ENCODE measurements at places on chromosomes 3 and 15.

GRCh38 chr3:193831495-193832455, 238.8 kb downstream of the OPA1 start:
- no peak for DNase-seq

GRCh38 chr3:53236112-53236841, 19.5 kb downstream of the TKT start:
- DNase-seq: no peak

DNA sequence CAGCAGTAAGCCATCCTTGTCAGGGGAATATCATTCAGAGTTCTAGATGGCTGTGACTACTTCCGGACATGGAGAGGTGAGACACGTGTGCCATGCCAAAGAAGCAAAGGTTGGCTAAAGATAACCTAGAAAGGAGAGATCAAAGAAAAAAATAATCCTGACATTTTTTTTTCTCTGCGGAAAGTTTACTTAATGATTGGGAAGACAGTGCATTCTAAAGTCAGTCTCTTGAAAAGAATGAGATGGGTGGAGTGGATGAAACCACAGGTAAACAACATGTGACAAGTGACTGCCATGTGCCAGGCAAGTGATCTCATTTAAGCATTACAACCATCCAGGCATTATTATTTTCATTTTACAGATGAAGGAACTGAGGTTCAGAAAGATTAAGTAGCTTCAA, 436.6 kb downstream of the SOX2 start:
- DNase-seq: no peak

DNA sequence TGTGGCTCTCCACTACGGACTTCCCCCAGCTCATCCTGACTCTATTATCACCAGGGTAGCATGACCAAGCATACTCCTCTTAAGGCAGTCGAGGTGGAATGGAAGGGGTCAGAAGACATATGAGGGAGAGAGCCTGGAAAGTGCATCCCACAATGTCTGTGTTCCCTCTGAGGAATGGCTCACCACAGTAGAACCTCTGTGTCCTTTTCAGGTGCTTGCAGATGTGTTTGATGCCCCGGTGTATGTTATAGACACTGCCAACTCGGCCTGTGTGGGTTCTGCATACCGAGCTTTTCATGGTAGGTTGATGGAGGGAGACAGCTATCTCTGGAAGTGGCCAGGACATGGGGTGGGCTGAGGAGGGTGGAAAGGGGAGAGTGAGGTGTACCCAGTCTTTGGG, 50.3 kb downstream of the XYLB start:
- no peak for DNase-seq

- DNase-seq: no peak
These were observed 327.4 kb downstream of the EPHA3 start for GRCh38 chr3:89434621-89435380.

GRCh38 chr15:101642361-101642760, 9.8 kb downstream of the TM2D3 start:
- no peak for DNase-seq

- DNase-seq: no peak
These were observed 78.2 kb upstream of the RASGRP1 start for GRCh38 chr15:38642689-38643270.

GRCh38 chr3:134373271-134374104, 759 bp downstream of the AMOTL2 start:
- no peak for DNase-seq

DNA sequence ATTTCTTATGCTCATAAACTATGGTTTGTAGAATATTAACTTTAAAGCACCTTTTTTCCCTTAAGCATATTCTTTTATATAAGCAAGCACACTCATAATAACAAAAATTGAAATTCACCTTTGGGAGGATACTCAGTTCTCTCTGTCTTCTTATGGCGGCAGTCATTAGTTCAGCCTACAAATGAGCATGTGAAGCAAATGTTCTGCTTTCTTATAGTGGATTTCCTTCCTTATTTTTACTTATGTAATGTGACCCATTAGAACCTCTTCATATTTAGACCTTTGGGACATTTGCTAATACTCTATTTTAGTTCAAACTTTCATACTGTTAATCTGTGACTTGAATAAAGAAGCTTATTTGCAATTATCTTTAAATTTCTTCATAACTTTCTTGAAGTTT, at the start of gene P2RY13:
TSS of gene P2RY13 (minus strand) at position 187 of the 400 bp plus-strand sequence. CDS start at position 166, 21 bp downstream.
- DNase-seq: no peak

GRCh38 chr3:95476534-95476933, 1337.9 kb upstream of the EPHA6 start:
- DNase-seq: no peak

- no peak for DNase-seq
These were observed 318.8 kb upstream of the GBE1 start for GRCh38 chr3:82080261-82080660.

DNA sequence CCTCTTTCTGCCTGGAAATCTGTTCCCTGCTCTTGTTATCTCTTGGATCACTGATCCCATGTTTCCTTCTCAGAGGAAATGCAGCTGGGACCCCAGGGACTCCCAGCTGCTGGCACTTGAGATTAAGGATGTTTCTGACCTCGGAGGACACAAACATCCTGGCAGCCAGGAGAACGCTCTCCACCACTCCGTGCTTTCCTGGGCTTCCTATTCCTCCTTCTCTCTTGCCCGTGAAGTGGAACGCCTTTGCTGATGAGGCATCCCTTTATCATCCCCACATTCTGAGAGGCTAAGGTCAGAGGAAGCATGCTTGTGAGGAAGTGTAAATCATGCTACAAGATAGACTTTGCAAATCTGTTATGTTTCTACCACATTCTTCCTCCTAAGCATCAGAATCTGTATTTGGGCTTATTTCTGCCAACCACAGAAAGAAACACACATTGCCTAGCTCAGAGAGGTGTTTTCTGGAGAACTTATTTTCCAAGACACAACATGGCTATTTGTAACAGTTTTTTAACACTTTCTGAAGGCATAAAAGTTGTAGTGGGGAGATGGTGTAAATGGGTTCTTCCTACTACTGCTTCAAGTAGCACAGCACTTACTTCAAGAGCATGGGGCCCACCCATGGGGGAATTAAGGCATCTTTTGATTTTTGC, 25.6 kb upstream of the LDHAL6B start:
- DNase-seq: no peak

DNA sequence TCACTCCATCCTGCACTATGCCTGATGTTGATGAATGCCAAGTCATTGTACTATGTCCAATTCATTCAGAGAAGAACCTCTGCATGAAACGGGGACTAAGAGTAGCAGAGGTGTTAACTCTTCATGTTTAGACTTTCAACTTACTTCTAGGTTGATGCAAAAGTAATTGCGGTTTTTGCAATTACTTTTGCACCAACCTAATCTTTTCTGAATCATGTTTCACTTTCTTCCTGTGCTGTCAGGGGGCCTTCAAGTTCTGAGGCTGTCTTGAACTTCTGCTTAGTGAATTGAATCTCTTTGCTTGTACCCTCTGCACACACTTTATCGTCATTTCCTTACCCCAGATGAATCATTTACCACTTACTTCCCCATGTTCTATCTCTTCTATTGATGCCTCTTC, 636.2 kb downstream of the NAALADL2 start:
- DNase-seq: no peak

GRCh38 chr3:110318108-110318507, 753.5 kb upstream of the NECTIN3 start:
- no peak for DNase-seq

DNA sequence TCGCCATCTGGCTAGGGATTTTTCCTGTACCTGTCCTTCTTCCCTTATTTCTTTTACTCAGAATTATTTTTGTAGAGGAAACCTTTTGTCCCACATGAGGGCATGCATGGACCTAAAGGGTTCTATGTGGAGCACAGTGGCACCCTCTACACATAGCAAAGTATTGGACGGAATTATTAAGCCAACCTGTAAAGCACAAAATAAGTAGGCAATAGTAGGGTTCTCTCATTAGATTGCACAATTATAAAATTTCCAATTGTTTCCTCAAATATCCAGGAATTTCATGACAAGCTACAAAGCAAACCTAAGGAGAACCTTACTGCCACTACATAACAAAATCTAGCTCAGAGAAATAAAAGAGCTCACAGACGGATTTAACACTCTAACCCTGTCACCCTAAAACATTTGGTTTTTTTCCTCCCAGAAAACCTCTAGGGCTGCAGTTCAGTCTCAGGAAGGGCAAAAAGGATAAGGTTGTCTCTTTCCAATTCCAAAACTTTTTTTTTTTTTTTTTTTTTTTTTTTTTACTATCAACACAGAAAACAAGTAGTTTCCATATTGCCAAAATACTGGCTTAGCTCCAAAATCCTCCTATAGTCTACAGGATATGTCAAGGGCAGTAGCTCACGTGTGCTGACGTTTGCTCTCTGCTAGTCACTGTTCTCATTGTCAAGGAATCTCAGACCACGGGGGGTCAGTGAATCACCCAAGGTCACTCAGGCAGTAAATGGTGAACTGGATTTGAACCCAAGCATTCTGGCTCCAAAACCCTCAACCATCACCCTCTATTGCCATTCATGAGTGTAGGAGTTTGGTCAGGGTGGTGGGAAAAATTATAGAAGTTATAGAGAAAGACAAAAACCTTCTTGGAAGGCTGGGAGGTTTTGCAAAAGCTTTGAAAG, 52.3 kb downstream of the NCEH1 start:
- DNase-seq: no peak

DNA sequence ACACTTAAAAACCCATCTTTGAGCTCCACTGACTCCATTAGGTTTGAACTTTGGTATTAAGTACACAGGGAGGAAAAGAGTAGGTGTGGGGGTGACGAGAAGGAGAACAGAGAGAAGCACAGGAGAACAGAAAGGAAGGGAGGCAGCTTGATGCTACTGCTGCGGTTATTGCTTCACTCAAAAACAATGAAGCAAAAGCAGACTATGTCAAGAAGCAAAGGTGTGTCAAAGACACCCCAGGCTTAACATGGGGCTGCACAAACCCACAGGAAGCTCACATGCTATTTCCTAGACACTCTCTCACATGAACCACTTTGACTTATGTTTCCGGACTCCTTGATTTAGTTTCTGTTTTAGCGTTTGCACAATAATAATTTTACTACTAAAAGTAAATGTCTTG, 961.0 kb upstream of the CFAP20DC start:
- peak; percentile 6 for DNase-seq

DNA sequence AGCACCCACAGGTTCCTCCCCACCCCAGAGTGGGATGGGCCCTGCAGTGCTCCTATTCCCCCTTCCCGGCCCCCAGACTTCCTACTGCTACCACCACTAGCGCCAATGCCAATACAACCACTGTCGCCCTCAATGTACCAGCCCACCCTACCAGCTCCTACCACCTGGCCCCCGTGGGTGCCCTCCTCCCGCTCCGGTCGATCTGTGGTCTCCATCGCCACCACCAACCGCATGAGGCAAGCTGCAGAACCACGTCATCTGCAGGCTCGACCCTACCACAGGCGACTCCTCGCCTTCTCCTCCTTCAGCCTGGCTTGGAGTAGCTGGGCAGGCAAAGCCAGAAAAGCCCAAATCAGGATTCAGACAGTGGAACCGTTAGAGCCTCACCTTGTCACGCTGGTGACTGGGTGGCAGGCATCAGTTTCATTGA, 179.3 kb downstream of the POTEB3 start:
- DNase-seq: peak; percentile 4

- DNase-seq: no peak
These were observed 43.5 kb upstream of the TP63 start for GRCh38 chr3:189587664-189588040.

GRCh38 chr15:27672537-27672936, 426.6 kb downstream of the OCA2 start:
- no peak for DNase-seq

- no peak for DNase-seq
These were observed 66.4 kb upstream of the SNRPA1 start for GRCh38 chr15:101361418-101361817.

GRCh38 chr15:40314723-40315276, 7.1 kb upstream of the PLCB2 start:
- DNase-seq: no peak

- no peak for DNase-seq
These were observed 539.1 kb downstream of the SI start for GRCh38 chr3:164539215-164539614.

- no peak for DNase-seq
These were observed 66.6 kb upstream of the TLE3 start for GRCh38 chr15:70164156-70164900.

- DNase-seq: no peak
These were observed 16.5 kb upstream of the GLCE start for GRCh38 chr15:69143756-69144436.

- DNase-seq: no peak
These were observed at the start of gene CNTN4 for GRCh38 chr3:2098398-2099027. Gene CNTN4 (plus strand): TSS chr3:2098866.

GRCh38 chr3:195021692-195022091, 249.3 kb downstream of the XXYLT1 start:
- no peak for DNase-seq

DNA sequence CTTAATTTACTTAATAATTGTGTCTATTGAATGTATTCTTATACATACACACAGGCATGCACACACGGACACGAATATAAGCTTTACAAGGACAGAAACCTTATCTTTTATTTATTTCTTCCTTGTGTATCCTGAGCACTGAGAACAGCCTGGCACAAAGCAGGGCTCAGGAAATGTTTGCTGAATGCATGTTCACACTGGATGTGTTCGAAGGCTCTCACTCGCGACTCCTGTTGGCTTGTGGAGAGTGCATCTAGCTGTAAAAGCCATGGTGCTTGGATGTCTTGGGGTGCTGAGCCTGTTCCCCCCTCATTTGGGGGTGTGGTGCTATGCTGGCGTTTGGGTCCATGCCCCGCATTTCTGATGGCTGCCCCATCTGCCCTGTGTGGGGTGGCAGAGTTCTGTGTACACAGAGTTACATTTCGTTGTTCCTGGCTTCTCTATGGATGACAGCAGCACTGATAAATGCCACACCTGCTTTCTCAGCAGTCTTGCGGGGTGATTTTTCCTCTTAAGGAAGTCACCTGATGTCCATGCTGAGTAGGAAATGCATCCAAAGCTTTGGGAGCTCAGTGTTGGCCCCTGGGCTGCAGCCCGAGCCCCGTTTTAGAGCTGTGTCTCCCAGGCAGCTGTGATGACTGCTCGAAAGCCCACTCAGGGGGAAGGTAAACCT, 148.5 kb downstream of the IGF1R start:
- DNase-seq: no peak

- DNase-seq: no peak
These were observed 168.6 kb downstream of the SEMA6D start for GRCh38 chr15:47885920-47886319.

DNA sequence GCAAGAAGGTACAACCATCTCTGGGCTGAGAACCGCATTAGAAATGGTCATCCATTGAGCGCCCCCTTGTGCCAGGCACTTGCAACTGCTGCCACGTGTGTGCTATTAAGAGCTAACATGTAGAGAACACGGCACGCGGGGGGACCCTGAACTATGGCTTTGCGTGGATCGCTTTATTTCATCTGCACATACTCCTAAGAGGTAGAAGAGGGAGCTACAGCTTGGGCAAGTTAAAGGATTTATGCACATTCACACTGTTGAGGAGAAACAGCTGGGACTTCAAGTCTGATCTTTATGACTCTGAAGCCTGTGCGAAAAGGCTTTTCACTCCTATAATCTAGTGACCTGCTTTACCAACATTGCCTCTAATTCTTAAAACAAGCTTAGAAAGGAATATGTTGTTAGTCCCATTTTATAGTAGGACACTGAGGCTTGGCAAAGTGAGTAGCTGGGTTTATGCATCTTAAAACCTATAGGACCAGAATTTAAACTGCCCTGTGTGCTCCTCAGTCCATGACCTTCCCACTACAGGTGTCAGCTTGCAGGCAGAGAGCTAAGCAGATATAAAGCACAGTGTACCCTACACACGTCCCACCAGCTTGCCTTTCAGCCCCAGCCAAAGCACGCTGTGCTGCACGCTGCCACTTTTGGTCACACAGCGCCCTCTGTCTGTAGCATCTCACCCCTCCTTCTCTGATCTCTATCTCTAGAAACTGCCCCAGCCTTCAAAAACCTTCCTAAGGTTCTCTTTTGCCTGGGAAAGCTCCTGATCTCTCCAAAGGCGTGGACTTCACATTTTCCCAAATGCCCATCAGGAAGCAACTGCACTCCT, 57.8 kb downstream of the STARD5 start:
- peak; percentile 68 for DNase-seq

All from activated T-helper 1 cell treated with anti-CD3 and anti-CD28 coated beads, Interleukin-2, amount 50 U/mL, for 16 hours (primary cell).